ENCODE measurements at places on chromosomes 6 and 20.

GRCh38 chr6:130879826-130880225 lies 52.6 kb downstream of the SMLR1 start:
- DNase-seq, result no peak

- no peak for DNase-seq
These were observed 41.3 kb upstream of the PLAGL1 start for GRCh38 chr6:144049386-144049785.

DNA sequence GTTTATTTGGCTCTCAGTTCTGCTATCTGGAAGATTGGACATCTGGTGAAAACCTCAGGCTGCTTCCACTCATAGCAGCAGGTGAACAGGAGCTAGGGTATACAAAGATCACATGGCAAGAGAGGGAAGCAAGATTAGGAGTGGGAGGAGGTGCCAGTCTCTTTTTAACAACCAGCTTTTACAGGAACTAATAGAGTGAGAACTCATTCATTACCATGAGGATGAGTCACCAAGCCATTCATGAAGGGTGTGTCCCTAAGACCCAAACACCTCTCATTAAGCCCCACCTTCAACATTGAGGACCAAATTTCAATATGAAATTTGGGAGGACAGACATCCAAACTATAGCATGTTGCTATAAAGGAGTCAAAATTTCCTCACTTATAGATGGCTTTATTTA lies 85.4 kb upstream of the HCRTR2 start:
- no peak for DNase-seq

GRCh38 chr6:106474466-106474865 lies 113.9 kb downstream of the CRYBG1 start:
- no peak for DNase-seq

DNA sequence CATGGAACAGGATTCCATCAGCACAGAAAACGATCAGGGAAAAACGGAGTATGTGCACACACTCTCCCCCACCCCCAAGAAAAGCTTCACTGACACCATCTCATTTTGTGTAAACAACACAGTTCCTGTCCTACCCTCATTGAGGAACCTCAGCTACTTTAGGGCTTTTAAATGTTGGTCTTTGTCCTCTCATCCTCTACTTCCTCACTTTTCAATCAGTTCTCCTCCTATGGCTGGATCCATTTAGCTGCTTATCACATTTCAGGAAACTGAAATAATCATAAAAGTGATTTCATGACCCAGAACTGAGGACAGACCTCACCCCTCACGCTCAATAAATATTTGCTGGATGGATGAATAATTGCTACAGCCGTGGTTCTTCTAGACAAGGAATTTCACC lies 33.1 kb upstream of the PNRC1 start:
- DNase-seq, result no peak

GRCh38 chr20:60820918-60821317 lies 431.1 kb upstream of the CDH4 start:
- no peak for DNase-seq

DNA sequence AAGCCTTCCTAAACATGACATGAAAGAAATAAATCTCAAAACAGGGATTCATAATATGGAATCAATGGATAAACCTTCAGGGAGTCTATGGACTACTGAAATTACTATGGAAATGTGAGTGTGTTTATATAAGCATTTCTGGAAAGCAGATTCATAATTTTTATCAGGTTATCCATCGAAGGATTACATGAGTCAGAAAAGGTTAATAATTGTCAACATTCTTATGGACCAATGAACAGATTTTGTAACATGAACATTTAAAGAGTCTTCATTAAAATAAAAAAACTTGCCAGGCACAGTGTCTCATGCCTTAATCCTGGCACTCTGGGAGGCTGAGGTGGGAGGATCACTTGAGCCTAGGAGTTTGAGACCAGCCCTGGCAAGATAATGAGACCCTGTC lies 84.8 kb downstream of the AHI1 start:
- DNase-seq, result no peak

GRCh38 chr6:52231406-52232127 lies 12.7 kb downstream of the IL17F start:
- DNase-seq, result no peak

GRCh38 chr20:13626724-13627123 lies 12.0 kb downstream of the TASP1 start:
- DNase-seq, result no peak

DNA sequence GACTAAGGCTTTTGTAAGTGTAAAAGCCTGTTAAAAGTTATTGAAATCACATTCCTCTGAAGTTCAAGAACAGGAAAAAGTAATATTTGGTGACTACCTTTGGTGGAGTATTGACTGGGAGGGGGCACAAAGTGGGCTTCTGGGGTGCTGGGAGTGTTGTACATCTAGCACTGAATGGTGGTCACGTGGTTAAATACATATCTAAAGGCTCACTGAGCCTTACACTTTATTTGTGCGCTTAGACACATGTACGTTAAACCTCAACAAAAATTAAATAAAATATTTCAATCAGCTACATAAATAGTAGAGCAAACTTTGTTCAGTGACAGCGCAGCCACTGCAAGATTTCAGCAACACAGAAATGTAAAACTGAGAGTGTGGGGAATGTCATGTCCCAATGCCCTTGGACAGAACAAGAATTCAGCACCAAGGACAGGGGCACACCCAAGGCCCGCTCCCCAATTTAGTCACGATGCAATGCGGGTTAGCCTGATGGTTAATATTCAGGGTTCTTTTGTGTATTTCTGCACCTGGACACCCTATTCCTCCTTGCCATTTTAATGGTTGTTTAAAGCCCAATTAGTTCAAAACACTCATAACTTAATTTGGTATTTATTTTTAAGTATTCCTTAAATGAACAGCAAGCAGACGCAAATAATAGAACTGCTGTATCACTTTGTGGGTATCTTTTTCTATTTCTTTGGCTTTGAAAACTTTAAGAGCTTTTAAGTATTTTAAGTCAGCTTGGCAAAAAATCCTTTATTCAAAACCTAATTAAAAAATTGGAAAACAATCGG lies 37.4 kb downstream of the ANGPT4 start:
- no peak for DNase-seq
